ENCODE measurements at places on chromosomes 12 and 14. TPM values are rescaled to one million over a fixed set of nuclear protein-coding genes. Genes with fewer than 3 reads are reported as not detected.

Gene PGAM5
- total RNA-seq = 39.9 TPM

Gene HOXC11
- not detected for total RNA-seq

Gene KRT6C
- total RNA-seq = not detected

Gene OTX2
- total RNA-seq = not detected

Gene SMCO2
- total RNA-seq = 0.17 TPM

Gene LHX5
- not detected for total RNA-seq

Gene TEX52
- total RNA-seq = not detected
